ENCODE measurements at places on chromosomes 5 and 9.

DNA sequence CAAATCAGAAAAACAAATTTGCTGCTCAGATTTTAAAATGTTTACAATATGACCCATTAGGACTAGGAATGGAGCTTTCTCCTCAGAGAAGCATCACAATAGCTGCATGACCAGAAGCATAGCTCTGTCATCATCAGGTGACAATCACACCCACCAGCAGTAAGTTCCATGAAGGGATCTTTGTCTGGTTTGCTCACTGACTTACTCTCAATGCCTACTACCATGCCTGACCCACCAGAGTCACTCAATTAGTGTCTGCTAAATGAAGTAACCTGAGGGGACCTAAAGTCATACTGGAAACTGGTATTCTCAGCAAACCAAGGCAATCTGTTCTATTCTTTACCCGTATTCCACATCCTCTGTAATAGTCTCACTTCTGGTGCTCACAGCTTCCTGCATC, 7.7 kb downstream of the ERMP1 start:
- DNase-seq, result no peak

- no peak for DNase-seq
Observed at GRCh38 chr5:139214646-139215045, 16.5 kb upstream of the SIL1 start.

DNA sequence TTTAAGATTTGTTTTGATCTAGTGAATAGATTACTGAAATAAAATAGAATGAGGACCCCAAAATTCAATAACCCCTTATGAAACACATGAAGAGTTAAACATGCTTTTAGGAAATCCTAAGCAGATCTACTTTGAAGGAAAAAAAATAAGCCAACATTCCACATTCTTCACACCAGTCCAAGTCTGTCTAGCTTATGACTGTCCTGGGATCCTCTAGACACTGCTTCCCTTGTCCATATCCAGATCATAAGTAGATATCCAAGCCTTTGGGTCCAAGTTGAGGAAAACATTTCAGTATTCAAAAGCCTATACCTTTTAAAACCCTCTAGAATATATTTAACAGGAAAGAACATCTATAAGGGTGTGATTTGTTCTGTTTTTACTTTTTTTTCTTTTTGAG, 58.8 kb upstream of the MINAR2 start:
- DNase-seq, result no peak

DNA sequence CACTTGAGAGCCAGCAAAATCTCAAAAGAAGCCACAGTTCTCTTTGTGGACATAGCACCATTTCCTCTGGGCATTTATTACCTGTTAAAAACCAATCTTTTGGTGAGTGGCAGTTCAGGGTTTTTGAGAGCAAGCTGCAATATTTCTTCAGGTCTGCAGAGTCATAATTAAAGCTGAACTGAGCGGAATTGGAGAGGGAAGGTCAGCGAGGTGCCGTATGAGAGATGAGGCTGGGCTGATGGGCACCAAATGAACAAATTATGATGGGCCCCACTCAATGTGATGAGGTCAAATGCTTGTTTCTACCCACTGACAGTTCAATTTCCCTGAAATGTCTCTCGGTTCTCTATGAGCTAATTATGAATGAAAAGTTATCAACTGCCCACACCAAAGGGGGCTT, 231.9 kb downstream of the AP3B1 start:
- DNase-seq, result no peak

- no peak for DNase-seq
Observed at GRCh38 chr9:128553728-128554127, 1.3 kb downstream of the SPTAN1 start.

DNA sequence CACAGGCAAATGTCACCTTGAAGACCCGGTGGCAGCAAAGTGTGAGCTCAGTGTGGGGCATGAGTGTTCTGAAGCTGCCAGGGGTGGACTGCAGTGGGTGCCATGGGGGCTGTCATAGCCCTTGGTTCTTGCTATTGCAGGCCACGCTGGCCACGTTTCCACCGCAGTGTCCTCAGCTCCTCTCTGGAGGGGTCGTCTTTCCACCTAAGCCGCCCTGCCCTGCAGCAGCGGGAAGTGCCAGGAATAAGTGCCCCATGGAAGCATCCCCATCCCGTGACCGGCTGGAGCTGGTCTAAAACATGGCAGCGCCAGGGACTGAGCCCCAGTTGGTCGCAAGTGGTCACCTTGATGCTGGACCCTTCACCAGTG, 6.9 kb downstream of the OBP2B start:
- DNase-seq, result no peak

DNA sequence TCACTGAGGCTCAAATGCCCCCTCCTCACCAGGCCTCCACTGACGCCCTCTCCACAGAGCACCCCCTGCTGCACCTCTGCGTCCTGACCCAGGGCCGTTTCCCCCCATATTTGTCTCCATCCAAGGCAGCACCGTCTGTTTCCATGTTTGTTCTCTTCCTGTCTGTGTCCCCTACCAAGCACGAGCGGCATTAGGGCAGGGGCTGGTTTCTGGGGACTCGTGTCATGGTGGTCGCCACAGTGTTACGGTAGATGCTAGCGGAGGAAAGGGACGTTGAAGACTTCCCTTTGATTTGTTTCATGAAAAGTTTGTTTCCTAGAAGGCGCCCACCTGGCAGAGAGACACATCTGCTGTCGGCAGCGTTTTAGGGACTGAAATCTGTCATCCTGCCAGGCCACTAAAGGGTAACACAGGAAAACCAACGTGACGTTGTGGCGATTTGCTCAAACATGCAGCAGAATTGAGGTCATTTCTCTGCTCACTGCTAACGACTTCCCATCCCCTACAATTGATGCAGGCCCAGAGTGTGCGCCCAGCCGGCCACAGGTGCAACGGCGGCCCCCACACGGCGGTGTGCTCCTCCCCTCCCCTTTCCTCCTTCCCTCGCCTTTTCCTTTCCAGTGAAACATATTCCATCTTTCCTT, 79.3 kb upstream of the IRX4 start:
- no peak for DNase-seq

DNA sequence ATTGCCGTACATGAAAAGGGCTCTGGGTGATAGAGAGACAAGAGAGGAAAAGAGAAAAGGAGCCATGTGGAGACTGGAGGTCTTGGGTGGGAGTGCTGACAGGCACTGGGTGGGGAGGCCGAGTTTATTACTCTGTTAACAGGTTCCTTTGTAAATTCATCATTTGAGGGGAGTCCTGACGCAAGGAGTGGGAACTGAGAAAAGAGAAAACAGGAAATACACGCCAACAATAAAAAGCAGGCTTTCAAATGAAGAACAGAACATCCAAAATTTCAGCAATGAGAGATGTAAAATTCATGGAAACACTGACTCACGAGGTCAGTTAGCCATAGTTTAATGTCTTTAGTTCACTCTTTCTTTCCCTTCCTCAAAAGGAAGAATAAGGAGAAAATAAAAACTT, 342.8 kb downstream of the TMEM167A start:
- no peak for DNase-seq

DNA sequence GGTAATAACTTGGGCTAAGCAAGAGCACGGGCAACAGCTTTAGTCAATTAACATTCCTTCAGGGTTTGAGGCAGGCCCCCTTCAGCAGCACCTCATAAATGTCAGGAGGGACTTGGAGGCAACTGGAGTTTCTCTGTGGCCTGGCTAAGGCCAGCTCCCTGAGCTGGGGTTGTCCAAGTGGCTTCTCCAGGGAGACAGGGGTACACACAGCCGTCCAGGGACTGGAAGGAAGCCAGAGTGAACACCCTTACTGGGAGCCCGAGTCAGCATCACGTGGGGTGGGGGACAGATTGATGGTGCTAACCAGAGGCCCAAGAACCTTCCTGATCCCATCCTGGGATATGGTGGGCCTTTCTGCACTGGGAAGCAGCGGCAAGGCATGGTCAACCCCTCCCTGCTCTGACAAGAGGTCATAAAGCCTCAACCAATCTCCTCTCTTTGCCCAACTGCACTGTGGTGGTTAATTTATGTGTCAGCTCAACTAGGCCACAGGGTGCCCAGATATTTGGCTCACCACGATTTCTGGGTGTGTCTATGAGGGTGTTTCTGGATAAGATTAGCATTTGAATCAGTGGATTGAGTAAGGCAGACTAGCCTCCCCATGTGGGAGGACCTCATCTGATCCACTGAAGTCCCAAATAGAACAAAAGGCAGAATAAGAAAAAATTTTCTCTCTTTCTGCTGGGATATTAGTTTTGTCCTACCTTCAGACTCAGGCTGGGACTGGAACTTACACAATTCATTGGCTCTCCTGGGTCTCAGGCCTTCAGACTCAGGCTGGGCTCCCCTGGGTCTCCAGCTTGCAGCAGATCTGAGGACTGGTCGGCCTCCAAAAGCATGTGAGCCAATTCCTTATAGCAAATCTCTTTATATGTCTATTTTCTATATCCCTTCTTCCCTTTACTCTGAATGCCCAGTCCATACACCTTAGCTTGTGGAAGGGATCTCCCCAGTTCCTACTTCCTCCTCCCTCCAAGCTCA, 127.2 kb upstream of the LARP1 start:
- no peak for DNase-seq

- DNase-seq, result no peak
Observed at GRCh38 chr9:5593904-5594303, 35.0 kb upstream of the RIC1 start.

GRCh38 chr5:60634051-60634450, 65.9 kb downstream of the DEPDC1B start:
- DNase-seq, result no peak

DNA sequence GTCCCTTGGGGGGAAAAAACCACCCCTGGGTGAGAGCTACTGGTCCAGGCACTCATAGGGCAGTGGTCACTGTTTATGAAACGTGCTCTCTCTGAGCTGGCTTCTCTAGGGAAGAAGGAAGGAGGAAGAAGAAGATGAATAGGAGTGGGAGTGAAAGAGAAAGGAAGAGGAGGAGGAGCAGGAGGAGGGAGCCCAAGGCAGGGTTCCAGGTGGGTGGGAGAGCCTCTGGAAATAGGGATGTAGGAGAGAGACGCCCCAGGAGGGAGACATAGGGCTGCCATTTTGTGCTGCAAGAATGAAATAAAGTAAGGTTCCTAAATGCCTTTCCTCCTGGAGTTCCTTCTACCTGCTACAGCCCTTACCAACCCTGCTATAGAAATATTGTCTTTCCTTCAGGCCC, 65.7 kb downstream of the PCDH1 start:
- no peak for DNase-seq

DNA sequence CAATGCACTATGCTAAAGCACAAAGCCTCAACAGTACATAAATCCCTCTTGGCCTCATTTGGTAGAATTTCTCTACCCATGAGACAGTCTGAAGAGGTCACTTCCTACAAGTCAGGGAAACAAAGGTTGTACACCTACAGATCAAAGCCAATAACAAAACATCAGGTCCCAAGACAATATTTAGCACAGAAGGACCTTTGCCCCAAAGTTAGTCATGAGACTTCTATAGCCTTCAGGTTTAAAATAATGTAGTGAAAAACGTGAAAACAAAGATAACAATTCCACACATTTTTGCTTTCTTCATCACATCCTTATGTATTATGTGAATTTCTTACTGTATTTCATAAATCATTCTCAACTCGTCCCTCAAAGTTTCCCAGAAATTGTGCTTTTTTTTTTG, 15.8 kb downstream of the AFF4 start:
- DNase-seq, result no peak

- peak; percentile 73 for DNase-seq
Observed at GRCh38 chr9:127004946-127005769, 90.6 kb downstream of the RALGPS1 start.

Data from activated T-helper 2 cell treated with anti-CD3 and anti-CD28 coated beads, Interferon-gamma antibody, Interleukin-2, Interleukin-4, amounts not matched to agents 10 μg/mL and 5 μg/mL and 100 μg/mL, durations not matched to agents 14 hours and 24 hours and 36 hours (primary cell).